ENCODE measurements at places on chromosomes 7 and 10.

GRCh38 chr10:80158598-80159127, 26.1 kb downstream of the PLAC9 start:
- DNase-seq, result no peak

GRCh38 chr7:29248713-29249382, 54.3 kb downstream of the CHN2 start:
- no peak for DNase-seq

DNA sequence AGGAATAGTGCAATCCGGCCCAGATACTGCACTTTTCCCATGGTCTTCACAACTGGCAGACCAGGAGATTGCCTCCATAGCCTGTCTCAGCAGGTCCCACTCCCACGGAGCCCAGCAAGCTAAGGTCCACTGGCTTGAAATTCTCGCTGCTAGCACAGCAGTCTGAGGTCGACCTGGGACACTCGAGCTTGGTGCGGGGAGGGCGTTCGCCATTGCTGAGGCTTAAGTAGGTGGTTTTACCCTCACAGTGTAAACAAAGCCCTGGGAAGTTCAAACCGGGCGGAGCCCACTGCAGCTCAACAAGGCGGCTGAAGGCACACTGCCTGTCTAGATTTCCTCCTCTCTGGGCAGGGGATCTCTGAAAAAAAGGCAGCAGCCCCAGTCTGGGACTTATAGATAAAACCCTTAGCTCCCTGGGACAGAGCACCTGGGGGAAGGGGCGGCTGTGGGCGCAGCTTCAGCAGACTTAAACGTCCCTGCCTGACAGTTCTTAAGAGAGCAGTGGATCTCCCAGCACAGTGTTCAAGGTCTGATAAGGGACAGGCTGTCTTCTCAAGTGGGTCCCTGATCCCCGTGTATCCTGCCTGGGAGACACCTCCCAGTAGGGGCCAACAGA, 293.5 kb upstream of the GALNT17 start:
- no peak for DNase-seq

- DNase-seq, result no peak
Measured at GRCh38 chr7:38506756-38507155, 124.4 kb downstream of the AMPH start.

DNA sequence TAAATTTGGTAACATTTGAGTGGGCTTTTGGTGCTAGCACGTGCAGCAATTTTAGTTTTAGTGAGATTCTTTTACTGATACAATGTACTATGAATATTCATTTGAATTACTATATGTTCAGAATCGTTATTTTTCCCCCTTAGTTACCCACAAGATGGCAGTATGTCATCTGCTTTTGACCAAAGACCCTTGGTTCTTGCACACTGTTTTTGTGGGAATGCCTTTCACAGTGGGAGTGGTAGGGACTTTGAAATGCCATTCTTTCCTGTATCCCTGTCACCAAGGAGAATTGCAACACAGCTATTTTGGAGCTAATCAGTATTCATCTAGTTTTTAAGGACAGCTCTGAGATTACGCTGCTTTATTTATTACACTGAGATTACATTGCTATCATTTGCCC, 40.6 kb downstream of the SEC23IP start:
- no peak for DNase-seq

DNA sequence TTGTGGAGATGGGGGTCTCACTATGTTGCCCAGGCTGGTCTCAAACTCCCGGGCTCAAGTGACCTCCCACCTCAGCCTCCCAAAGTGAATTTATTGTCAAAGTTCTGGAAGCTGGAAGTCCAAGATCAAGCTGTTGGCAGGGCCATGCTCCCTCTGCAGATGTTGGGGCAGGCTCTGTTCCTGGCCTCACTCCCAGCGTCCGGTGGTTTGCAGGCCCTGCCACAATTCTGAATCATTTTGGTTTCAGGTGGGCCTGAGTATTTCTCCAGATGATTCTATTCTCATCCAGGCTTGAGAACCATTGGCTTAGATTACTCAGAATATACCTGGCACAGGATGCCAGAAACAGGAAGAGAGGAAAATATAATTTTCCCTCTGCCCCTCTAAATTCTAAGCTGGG, 737.4 kb downstream of the TNS3 start:
- DNase-seq, result no peak

GRCh38 chr10:95810198-95810976, 54.4 kb downstream of the ENTPD1 start:
- no peak for DNase-seq

- DNase-seq, result no peak
Measured at GRCh38 chr7:13044309-13044708, 356.9 kb downstream of the ARL4A start.

DNA sequence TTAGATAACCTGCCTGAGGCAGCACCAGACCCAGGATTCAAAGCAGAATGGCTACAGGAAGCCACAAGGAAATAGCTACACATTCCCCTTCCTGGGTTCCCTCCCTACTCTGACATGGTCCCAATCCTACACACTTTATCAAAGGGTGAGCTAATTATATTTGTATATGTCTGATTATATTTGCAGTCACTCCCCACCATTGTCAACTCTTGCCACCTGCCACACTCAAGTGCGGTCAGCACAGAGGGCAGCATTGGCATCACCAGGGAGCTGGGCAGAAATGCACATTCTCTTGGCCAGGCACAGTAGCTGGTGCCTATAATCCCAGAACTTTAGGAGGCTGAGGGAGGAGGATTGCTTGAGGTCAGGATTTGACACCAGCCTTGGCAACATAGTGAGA, 114.1 kb upstream of the PDLIM1 start:
- no peak for DNase-seq

- DNase-seq, result no peak
Measured at GRCh38 chr10:99941942-99942820, 67.6 kb downstream of the DNMBP start.

- DNase-seq, result no peak
Measured at GRCh38 chr10:32960022-32960421, 2.0 kb upstream of the ITGB1 start.

DNA sequence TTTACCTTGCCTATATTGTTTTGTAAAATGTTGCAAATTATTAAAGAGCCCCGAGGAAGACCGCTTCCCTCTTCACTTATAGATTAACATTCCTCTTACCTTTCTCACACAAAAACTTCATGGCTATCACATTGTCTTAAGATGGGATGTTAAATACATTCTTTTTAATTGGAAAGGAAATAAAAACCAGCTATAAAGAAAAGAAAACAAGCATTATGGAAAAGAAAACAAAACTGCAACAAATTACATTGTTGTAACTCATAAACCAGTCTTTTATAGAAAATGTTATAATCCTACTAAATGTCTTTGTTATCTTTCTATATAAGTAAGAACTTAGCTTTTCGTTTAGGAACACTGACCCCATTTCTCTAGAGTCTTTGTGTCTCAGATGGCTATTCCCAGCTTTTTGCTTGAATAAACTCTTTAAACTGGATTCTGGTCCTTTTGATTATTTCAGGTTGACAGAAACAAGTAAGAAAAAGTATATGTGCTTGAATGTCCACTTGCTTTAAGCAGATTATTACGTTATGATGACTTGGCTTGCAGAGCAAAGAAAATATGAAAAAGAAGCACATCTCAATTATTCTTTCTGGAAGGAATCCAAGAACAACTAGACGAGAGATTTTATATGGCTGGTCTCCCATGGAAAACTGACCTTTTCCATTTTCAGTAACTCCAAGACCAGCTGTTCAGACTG, 128.2 kb downstream of the AKR1D1 start:
- DNase-seq, result no peak

GRCh38 chr7:50554431-50555322, 10.5 kb downstream of the DDC start:
- DNase-seq, result no peak

DNA sequence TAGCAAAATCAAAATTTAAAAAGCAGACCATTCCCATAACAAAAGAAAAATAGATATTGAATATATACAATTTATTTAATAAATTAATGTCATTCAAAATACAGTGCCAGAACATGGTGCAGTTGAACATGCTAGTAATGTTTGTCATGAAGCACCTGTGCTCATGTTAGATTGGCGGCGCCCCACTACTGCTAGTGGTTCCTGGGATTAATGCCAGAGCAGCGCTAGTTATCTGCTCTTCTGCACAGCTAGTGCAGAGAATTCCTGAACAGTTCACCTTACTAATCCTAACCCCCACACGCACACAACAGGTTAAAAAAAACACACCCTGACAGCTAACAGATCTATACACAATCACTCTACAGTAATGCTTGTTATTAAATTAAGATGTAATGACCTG, 23.4 kb downstream of the KBTBD2 start:
- no peak for DNase-seq

DNA sequence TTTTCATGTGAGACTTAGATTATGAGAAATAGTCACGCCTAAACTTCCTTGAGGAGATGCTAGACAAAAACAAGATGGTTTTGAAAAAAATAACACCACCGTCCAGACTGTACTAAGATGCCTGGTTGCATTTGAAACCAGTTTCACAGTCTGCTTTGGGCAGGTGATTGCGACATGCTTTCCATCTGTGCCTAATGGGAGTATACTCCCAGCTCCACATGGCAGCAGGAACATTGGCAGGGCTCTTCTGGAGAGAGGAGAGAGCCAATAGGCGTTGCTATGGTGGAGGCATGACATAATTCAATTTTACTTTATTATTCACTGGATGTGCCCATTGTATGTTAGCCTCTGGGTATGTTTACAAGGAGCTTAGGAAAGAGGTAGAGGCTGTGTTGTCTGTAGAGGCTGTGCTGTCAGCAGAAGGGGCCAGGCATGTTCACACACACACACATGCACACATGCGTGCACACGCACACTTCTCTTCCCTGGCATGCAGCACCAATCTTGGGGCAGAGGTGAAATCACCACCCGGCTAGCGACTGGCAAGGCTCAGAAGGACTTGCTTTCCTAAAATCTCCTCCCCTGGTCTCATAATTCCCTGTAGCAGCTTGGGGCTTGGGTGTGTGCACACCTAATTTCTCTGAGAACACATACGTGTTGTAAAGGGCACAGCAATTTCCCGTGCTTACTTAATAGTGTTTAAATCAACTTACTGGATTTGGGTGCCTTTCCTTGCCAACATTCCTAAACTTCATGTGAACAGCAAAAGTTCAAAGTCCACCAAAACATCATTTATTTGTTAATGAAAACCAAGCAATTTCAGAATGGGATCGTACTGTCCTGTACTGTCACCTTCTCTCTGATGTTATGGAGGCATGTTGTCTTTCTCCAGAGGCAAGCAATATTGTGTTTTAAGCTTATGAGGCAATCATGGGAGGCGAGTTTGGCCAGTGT, 162.1 kb downstream of the TCF7L2 start:
- DNase-seq, result no peak

- DNase-seq, result no peak
Measured at GRCh38 chr10:9951481-9952257, 1066.0 kb upstream of the CELF2 start.

GRCh38 chr10:7400068-7400715, 10.6 kb downstream of the SFMBT2 start:
- no peak for DNase-seq

DNA sequence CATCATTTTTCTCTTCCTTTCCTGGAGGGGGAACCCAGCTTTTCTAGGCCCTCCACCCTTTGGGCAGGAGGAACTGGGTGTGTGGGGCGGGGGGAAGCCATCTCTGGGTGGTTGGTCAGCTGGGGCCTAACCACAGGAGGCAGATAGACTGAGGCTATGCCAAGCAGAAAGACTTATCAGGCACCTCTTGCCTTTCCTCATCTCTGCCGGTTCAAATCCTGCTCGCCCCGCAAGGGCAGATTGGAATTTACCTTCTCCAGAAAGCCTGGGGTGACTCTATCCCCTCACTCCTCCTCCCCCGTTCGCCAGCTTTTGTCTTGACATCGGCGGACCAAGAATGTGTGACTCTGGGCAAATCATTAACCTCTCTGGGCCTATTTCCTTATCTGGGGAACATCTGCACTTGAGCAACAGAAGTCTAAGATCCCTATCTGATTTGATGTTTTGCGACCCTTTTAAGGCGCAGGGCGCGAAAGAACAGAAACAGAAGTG, 584 bp upstream of the GARS1 start:
- no peak for DNase-seq
